ENCODE measurements at places on chromosomes 3 and 15.

DNA sequence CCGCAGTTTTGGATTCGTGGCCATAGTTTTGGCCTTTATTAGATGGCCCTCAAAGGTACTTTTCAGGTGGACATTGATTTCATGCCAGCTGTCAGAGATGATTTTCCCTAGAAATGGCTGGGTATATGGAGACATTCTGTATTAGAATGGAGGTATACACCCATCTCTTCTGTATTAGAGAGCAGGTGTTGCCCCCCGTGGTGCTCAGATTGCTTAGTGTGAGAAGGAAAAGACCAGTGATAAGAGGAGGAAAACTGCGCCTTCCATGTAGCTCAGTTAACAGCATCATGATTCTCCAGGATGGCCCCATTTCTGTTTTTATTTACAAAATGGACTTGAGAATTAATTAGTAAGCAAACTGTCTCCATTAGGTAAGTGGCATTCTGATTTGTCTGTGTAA lies 145.9 kb downstream of the IGF1R start:
- no peak for DNase-seq

GRCh38 chr15:85920956-85921355 lies 126.2 kb upstream of the KLHL25 start:
- no peak for DNase-seq

GRCh38 chr15:32986147-32986546 lies 208.4 kb downstream of the FMN1 start:
- DNase-seq: no peak

- DNase-seq: no peak
Measured at GRCh38 chr3:71163198-71163918, 420.2 kb downstream of the FOXP1 start.

GRCh38 chr3:192570821-192571791 lies 156.2 kb downstream of the FGF12 start:
- DNase-seq: no peak

All from activated CD8-positive, alpha-beta memory T cell treated with anti-CD3 and anti-CD28 coated beads for 24 hours (primary cell).